ENCODE measurements at places on chromosomes 12 and 14. TPM values are rescaled to one million over a fixed set of nuclear protein-coding genes. Genes with fewer than 3 reads are reported as not detected.

CD4 gene
- total RNA-seq: 290 TPM

MGST1 gene
- not detected for total RNA-seq

GARIN6 gene
- not detected for total RNA-seq

RHOF gene
- total RNA-seq: 136 TPM

DNA sequence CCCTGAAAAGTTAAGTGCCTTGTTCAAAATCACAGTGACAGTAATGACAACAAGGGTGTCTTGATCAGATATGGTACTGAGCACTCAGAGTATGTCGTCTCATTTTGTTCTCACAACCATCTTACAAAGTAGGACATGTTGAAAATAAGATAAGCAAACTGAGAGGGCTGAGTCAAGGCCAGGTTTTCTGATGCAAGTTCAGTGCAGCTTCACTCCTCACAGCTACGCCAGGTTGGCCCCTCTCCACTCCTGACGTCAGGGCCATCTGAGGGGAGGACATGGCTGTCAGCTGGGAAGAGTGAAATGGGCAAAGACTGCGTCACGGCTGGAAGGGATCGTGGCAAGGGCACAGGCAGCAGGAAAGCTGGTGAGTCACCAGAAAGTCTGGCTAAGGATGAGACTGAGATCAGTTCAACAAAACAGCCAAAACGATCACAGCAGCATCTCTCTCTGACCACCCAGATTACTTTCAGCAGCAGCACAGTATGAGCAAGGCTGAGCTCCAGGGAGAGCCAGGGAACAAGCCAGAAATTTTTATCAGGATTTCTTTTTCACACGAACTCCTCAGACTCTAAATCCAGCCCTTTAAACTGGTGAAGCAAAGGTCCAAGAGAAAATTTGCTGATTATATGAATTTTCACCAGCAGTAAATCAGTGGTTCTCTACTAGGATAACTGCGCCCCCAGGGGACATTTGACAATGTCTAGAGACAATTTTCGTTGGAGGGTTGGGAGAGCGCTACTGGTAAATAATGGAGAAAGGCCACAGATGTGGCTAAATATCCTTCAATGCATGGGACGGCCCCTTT is 297.9 kb upstream of the AMIGO2 start:
- peaks cover 6% of the 10 kb centered on the region for H3K36me3 ChIP-seq
- H3K27me3 ChIP-seq: no peaks in the 10 kb centered on the region
- H3K27ac ChIP-seq: peak overlapping the region; percentile 85
- no peak overlapping the region for H3K4me3 ChIP-seq

DNA sequence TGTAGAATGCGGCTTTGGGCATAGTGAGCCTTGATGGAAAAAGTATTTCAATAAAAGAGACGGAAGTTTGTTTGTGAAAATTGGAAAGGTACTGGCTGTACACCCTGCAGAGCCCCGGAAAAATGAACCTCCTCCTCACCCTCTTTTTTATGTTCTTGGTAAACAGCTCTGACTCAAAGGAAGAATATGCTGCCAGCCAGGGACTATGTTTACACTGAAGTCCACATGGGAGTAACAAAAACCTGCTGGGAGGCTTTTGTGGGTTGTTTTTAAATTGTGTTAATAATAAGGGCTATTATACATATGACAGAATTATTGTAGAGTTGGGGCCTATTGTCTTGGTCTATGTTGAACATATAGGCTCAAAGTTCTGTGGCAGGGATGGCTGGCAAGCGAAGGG is 70.7 kb downstream of the TTC8 start:
- peaks cover 5% of the 10 kb centered on the region for H3K27me3 ChIP-seq
- H3K4me3 ChIP-seq: no peak overlapping the region
- no peak for DNase-seq
- H3K4me1 ChIP-seq: no peaks in the 10 kb centered on the region

DNA sequence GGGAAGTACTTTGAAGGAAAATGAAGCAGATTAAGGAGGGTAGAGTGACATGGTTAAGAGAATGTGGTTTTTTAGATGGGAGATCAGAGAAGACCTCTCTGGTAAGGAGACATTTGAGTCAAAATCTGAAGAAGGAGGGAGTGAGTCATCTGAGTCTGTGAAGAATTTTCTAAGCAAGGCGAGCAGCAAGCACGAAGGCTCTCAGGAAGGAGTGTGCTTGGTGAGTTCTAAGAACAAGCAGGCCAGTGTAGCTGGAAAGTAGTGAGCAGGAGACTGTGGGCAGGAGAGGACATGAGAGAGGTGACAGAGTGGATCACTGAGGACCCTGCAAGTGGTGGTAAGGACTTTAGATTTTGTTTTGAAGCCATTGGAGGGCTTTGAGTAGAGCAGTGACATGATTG is 76.3 kb upstream of the FUT8 start:
- DNase-seq: peak; percentile 73
- peak overlapping the region; percentile 90 for H3K27ac ChIP-seq
- H3K36me3 ChIP-seq: peaks cover 5% of the 10 kb centered on the region
- H3K4me1 ChIP-seq: peaks cover 44% of the 10 kb centered on the region
- no peaks in the 10 kb centered on the region for H3K27me3 ChIP-seq
